GM13977 (cell line): ENCODE measurements at places on chromosomes 16 and 17.

GRCh38 chr17:49439305-49439672 is 24.6 kb upstream of the PHB1 start:
- DNase-seq, result no peak

DNA sequence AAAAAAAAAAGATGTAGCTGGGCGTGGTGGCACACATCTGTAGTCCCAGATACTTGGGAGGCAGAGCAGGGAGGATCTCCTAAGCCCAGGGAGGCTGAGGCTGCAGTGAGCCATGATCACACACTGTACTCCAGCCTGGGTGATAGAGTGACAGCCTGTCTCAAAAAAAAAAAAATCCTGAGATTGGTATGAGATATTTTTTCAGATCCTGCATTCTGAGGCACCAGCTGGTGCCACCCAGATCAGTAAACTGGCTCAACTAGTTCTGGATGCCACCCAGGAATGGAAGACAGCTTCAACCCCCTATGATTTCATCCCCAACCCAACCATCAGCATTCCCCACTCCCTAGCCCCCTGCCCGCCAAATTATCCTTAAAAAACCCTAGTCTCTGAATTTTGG is 7.1 kb upstream of the GJC1 start:
- no peak for DNase-seq

DNA sequence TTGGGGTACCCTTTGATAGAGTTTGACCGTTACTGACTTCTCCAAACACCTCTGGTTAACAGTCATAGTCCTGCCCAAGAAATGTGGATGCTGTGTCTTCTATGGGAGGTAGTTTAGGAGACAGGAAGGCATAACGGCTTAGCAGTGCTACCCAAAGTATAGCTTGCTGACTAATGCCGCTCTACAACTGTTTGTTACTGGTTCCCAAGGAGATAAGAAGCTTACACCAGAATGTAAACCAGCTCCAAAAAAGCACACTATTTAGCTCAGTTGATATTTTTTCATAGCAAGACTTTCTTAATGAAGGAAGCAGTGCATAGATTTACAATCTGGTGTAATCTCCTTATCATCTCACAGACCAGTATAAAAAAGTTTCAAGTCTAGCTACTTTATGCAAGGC is 95.7 kb downstream of the HS3ST3B1 start:
- DNase-seq, result no peak

DNA sequence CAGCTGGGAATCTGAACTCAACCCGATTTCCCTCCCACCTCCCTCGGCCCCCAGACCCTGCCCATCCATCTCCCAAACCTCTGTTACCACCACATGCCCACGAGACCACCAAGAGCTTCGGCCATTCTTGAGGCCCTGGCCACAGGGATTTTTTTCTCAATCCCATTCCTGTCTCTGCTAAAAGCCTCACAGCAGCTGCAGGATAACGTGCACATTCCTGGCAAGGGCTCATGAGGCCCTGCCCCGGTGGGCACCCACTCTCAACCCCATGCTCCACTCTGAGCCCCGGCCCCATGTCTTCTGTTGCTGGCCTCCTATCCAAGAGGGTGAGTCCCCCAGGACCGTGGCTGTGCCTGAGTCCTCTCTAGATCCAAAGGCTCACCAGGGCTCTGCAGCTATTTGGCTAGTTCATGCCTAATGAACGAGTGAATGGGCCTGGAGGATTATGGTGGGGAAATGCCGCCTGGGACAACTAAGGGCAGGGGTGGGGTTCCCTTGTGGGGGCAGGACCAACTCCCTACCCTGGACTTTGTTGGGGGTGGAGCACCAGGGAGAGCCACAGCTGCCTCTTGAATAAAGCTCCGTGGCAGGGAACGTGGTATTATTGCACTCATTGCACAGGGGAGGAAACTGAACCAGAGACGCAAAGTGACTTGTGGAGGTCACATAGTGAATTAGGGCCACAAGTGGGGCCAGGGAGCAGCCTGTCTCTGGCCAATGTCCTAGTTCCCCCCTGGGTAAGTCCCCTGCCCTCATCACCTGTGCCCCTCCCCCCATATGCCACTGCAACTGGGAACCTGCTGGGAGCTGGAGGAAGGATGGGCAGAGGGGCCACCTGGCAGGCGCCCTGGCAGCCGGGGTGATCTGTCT is 113.8 kb upstream of the SMURF2 start:
- no peak for DNase-seq

- no peak for DNase-seq
Observed at GRCh38 chr16:22216191-22216831, 10.2 kb downstream of the EEF2K start.

DNA sequence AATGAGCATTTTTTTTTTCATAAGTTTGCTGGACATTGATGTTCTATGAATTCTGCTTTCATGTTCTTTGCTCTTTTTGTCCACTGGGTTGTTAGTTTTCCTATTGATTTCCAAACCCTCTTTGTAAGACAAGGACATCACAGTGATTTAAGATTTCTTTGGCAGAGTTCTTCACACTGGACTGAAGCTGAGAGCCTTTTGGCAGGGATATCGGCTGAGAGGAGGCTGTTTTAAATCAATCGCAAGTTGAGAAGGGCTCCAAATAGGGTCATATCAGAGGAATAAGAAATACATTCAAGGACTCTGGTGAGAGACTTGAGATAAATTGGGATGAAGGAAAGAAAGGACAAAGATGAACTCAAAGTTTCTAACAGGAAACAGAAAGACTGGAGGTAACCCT is 165.8 kb upstream of the AXIN2 start:
- no peak for DNase-seq

- DNase-seq, result no peak
Observed at GRCh38 chr16:79265701-79266100, 334.8 kb downstream of the MAF start.

DNA sequence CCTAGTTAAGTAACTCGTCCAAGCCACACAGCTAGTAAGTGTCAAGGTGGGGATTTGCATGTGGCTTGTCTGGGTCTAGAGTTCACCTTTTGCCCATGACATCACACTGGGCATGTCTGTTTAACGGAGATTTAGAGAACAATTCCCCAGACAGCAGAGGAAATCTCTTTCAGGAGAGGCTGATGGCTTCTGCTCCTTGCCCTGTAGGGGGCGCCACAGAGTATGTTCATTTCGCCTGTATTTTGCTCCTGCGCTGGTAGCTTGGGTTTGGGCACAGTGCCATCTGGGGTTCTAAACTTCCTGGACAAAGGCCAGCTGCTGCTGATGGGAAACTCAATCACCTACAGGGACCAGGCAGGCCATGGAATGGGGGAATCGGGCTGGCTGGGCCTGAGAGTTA is 20.4 kb downstream of the OTOA start:
- DNase-seq, result no peak

DNA sequence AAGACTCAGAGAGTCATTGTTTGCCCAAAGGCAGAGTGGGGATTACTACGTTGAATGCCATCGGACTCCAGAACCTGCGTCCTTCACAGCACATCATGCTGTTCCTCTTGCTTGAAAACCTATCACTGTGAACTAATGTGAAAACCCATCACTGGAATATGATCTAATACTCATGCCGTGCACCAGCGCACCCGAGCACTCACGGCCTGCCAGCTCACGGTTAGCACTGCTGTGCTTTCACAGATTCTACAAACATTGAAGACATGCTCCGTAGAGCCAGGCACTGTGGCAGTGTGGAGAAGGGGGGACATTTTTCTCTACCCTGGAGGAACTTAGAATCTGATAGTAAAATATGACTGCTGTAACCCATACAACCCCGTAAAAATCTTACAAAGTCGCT is 350.4 kb downstream of the C16orf95 start:
- no peak for DNase-seq

DNA sequence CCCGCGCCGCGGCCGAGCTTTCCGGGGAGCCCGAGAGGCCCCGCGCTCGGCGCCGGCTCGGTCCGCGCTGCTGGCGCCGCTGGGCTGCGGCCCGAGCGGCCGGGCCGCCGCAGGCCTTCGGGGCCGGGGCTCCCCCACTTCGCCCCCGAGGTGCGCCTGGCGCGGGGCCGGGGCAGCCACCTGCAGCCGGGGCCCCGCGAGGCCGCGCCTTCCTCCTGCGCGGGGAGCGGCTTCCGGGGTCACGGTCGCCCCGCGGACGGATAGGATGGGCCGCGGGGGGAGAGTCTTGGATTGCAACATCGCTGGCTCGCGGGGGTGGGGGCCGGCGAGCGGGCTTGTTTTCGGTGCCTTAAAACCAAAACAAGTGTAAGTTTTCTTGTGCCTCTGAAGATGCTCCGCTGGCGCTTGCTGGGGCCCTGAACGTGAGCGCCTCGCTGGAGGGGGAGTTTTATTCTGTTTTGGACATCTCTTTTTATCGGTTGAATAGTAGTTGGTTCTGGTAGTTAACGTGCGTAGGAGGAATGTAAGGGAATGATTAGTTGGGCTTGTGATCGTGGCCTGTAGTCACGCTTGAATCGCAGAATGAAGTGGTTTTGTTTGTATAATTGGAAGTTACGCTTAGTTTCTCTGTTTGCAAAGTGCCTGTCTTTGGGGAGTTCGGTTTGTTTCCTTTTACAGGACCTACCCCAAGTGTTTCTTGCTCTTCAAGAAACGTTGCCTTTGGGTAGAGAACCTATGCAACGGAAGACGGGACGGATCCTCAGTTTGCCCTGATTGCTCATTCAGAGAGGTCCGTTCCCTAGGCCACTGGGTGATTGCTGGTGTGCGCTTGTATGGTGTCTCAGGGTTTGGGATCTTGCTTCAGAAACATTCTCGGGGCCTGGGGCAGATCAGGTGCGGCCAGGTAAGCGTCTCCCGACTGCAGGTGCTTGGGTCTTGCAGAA is 724 bp downstream of the UBE2I start:
- DNase-seq, result no peak

DNA sequence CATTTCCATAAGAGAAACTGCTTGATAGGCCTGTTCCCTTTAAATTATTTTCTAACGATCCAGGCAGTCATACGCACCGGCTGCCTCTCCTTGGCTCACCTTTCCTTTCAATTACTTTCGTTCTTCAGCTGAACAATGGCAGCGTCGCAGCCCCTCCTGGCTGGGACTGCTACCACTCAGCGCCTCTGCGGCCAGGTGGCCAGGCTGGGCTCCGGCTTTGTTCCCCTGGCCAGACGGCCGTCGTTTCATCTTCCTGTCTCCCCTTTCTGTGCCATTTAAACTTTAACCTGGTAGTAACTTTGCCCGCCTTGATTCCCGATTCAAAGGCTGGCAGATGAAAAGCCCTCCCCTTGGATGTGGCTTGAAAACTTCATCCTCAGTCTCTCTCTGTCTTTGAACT is 79.0 kb downstream of the C16orf78 start:
- DNase-seq, result no peak

GRCh38 chr17:32349503-32349853 is 479 bp upstream of the ZNF207 start:
- DNase-seq, result no peak

- DNase-seq, result no peak
Observed at GRCh38 chr17:15446036-15446435, 21.4 kb downstream of the CDRT4 start.

GRCh38 chr17:48261297-48261880 is 153.8 kb downstream of the SNX11 start:
- no peak for DNase-seq

GRCh38 chr17:78128551-78129350 is at the start of gene TMC6:
TSS of gene TMC6 (minus strand) at chr17:78128755. CDS start at chr17:78126832, 1,923 bp downstream.
- DNase-seq, result peak; percentile 92

- DNase-seq, result no peak
Observed at GRCh38 chr16:65224994-65225393, 103.1 kb upstream of the CDH11 start.
